ENCODE measurements at places on chromosomes 6 and 20.

- DNase-seq = no peak
Observed at GRCh38 chr20:39775110-39775509, 813.0 kb downstream of the DHX35 start.

GRCh38 chr20:48411245-48411644 lies 416.6 kb downstream of the PREX1 start:
- no peak for DNase-seq

DNA sequence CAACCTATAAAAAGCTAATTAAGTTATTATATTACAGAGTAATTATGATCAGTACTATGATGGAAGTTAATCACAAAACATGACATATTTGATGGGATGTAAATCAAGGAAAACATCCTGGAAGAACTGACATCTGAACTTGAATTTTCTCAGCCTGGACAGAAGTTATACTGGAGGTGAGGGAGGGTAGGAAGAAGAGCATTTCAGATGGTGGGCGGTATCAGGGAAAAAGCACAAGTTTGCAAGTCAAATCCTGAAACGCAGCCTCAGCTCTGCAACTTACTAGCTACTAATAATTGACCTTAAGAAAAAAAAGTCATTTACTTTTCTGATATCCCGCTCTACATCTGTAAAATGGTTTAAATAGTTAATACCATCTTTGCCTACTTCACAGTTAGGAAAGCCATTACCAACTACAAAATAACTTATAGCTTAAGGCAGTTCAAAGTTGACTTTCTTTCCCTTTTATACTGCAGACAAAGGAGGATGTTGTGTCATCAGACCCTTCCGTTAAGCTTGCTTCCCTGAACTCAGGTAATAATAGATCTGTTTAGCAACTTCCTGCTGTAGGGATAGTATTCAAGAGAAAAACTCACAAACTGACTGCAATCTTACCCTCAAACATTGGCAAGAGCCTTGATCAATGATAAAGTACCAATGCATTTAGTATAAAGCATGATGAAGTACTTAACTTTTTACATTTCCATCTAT lies 21.0 kb downstream of the NOL7 start:
- DNase-seq = no peak

- no peak for DNase-seq
Observed at GRCh38 chr20:57902473-57902872, 192.7 kb upstream of the PMEPA1 start.

DNA sequence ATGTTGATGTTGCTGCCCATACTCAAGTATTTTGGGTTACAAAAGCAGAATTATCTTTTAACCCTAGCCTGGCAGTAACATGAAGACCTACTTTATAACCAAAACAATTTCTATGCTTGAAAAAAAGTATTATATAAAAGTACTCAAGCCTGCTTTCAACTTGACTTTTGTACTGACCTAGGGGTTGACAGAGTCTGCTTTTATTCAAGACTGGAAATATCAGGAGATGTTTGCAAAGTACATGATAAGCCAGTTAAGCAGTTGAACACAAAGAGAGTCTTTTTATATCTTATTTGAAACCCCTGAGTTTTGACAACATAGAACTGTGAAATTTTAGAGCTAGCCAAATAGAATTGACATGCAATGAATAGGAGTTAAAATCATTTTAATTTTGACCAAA lies 159.8 kb downstream of the KCNQ5 start:
- DNase-seq = no peak

DNA sequence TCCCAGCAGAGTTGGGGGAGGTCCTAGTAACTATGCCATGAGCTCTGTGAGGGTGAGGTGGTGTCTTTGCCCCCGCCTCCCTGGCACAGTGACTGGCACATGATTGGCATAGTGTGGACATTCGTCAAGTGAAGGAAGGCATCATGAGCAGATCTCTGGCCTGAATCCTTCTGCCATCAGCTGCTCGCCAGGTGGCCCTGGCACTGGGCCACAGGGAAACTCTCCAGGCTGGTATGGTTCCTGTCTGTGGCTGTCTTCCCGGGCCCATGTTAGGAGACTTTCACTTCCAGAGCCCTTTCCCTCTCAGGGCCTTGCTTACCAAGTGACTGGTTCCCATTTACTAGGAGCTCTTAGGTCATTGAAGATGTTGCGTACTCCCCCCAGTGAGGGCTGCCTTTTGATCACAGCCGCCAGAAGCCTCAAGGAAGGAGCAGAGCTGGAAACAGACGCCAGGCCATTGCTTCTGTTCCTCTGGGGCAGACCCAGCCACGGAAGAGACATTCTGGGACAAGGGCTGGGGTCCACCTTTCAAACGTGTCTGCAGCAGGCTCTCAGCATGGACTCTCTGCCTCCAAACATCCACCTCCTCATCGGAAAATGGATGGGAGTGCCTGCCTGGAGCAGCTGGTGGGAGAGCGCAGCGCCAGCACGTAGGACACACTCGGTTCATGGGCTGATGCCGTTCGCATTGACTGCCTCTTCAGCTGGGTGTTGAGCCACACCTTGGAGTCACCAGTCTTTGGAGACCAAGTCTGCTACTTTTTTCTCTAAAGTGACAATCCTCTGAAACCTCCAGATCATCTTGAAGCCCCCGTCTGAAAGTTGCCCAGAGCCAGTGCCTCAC lies 67.2 kb downstream of the PTPN1 start:
- DNase-seq = no peak

GRCh38 chr6:169809386-169809785 lies 58.0 kb downstream of the ERMARD start:
- DNase-seq = no peak

DNA sequence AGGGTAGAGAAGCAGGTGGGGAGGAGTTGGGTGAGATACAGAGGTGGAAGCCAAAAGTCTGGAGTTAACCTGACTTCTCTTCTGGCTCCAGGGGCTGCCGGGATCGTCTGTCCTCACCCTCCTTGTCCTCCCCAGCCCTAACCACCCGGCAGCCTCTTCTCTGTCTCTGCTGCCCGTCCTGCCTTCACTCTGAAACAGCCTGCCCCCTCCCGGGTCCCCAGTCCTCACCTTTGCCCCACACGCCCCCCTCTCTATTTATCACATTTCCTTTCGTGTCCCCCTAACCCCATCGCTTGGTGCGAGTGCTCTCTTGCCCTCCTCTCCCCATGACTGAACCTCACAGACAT lies 5.7 kb downstream of the RING1 start:
- no peak for DNase-seq

DNA sequence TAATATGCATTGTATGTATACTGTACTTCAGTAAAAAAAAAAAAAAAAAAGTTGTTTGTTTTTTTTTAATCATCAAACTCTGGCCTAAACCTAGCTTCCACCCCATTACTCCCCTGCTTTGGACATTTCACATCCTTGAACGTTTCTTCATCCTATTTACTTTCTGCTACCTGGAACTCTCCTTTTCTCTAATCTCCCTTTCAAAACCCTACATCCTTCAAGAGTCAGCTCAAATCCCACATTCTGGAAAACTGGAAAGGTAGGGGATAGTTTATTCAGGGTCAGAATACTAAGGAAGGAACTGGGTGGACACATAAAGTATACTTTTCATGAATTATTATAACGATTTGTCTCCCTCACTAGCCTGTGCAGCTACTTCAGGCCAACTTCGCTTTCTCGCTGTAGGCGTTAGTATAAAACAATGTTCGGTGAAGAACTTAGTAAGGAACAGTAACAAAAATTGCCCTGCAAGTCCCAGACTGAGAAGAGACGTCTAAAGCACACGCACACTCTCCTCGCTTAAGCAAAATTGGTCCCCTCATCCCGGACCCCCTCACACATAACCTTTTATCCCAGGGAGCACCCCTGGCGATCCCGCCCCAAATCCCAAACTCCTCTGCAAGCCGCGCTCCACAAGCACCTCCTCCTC lies 775 bp downstream of the PIGU start:
- no peak for DNase-seq

DNA sequence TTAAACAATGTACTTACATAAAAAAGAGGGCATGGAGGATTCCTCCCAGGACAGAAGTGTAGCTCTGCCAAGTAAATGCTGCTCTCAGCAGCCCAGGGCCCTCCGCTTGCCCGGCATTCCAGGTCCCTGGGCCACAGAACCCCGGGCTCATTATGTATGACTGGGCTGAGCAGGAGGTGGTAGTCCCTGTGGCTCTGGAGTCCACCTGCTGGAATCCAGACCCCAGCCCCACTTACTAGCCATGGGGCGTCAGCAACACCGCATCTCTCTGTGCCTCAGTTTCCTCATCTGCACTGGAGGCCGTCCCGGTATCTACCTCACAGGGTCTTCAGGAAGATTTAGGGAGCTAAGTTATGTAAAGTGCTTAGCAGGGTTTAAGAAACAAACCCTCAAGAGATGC lies 55.4 kb downstream of the PSMG4 start:
- DNase-seq = no peak

Measured in neural progenitor cell (in vitro differentiated cells).